Stimulated activated CD4-positive, alpha-beta T cell treated with anti-CD3 and anti-CD28 coated beads, TNF-alpha, amount 100 ng/mL, for 1 hour (primary cell): ENCODE measurements at places on chromosomes 5 and 9.

GRCh38 chr9:338602-339001, 123.9 kb downstream of the DOCK8 start:
- no peak for DNase-seq

- DNase-seq: no peak
Observed at GRCh38 chr9:95109456-95109855, 208.1 kb downstream of the FANCC start.

- no peak for DNase-seq
Observed at GRCh38 chr5:55463613-55464012, 71.2 kb downstream of the PLPP1 start.

DNA sequence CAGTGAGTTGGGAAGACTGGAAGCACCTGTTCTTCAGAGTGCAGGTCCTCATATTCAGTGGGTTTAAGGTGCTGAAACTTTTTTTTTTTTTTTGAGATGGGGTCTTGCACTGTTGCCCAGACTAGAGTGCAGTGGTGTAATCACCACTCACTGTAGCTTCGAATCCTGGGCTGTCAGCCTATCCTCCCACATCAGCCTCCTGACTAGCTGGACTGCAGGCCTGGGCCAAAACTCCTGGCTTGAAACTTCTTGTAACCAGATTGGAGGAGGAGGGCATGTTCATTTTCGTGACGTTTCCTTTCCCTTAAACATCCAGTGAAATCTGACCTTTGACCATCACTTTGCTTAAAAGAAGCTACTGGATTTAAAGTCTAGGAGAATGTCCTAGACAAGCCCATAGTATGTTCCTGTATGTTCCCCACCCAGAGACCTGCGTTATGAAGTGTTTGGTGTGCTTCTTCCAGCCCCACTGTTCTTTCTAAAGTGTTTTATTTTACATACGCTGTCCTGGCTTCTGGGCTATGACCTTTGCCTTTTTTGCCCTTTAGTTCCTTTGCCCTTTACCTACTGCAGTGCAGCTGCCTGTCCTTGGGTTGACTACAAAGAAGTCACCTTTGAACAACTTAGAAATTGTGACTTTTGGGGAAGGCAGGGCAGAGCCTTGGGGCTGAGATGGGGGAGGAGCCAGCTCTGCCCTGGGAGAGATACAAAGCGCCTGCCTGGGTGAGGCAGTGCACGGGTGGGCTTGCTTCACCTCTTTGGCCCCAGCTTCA, 18.4 kb downstream of the TENT4A start:
- no peak for DNase-seq

DNA sequence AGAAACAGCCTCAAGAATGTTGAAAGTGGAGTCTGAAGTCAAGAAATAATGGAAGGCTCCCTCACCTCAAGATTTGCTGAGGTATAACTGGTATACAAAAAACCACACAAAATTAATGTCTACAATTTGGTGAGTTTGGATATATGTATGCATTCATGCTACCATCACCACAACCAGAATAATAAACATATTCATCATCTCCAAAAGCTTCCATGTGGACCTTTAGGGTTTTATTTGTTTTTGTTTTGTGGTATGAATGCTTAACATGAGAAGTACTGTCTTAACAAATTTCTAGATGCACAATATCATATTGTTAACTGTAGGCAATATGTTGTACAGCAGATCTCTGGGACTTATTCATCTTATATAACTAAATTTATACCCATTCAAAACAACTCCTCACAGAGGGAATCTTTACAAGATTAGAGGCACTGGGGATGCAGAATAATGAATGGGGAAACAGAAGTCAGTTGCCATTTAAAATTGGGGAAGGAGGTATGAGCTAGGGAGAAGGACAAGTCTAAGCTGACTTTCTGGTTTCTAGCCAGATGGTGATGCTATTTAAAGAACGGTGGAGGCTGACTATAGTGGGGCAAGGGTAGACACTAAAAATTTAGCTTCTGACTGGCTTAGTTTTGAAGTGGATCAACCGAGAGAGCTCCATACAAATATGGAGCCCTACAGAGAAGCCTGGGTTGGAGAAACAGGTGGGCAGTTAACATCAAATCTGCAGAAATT, 213.9 kb downstream of the BNC2 start:
- DNase-seq: no peak

- DNase-seq: no peak
Observed at GRCh38 chr5:65620021-65620420, 4.1 kb downstream of the TRIM23 start.

- DNase-seq: no peak
Observed at GRCh38 chr5:159083548-159084452, 15.9 kb downstream of the EBF1 start.

DNA sequence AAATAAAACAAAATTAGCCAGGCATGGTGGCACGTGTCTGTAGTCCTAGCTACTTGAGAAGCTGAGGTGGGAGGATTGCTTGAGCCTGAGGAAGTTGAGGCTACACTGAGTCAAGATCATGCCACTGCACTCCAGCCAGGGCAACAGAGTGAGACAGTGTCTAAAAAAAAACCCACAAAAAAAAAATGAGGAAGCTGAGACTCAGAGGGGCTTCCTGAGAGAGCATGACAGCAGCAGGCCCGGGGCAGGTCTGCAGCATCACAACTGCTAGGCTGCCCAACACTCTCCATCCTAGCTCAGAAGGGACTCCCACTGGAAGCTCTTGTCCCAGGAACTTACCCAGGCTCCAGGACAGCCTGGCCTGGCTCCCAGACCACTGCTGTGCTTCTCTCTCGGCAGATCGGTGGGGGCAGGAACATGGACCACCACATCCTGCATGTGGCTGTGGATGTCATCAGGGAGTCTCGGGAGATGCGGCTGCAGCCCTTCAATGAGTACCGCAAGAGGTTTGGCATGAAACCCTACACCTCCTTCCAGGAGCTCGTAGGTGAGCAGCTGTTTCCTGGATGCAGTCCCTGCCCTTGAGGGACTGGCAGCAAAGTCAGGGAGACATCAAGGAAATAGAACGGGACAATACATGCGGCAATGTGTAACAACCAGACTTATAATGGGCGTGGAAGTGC, 19.1 kb downstream of the PTGS1 start:
- DNase-seq: no peak

DNA sequence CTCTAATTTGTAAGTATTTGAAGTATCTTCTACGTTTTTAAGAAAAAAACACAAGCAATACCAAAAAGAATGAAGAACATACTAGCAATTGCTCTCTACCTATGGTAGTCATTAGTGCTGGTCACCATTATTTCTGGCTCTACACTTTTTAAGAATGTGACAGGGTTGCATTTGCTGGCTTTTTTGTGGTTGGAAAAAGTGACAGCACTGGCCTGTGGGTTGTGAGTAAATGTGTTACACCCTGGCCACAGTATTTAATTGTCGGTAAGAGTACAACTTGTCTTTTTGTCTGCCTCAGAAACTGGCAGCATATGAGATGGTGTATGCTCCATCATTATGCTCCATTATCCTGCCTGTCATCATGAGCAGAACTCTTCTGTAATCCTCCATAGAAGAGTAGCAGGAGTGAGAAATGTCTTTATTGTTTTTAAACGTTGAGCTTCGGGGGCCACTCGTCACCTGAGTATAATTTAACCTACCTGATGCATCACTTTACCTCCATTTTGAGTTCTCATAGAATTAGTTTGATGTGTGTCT, 449.8 kb downstream of the ISL1 start:
- no peak for DNase-seq

DNA sequence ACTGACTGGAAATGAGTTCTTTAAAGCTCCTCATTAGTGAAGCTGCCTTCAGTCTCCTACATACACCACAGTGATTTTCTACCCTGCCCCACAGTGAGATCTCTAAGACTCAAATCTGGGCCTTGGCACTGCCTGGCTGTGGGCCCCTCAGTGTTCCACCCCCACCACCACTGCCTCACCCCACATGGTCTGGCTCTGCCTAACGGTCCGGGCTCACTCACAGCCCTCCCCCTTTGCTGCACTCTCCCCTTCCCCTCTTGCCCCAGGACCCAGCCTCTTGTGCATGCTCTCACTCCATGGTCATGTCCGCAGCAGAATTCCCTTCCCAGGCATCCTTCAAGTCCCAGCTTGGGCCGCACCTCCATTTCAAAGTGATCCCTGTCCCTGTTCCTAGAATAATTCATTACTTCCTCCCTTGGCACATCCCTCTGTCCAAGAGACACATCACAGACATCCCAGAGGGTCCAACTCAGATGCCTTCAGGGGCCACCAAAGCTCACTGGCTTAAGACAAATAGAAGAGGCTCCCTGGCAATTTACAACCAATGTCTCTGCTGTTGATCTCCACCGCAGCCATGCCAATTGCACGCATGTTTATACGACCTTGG, 56.7 kb downstream of the HRH2 start:
- no peak for DNase-seq

GRCh38 chr9:935348-935965, 41.0 kb upstream of the DMRT3 start:
- no peak for DNase-seq

- DNase-seq: no peak
Observed at GRCh38 chr9:14314929-14315874, 1.3 kb upstream of the NFIB start.

- DNase-seq: no peak
Observed at GRCh38 chr5:145697251-145697990, 137.7 kb downstream of the PRELID2 start.

DNA sequence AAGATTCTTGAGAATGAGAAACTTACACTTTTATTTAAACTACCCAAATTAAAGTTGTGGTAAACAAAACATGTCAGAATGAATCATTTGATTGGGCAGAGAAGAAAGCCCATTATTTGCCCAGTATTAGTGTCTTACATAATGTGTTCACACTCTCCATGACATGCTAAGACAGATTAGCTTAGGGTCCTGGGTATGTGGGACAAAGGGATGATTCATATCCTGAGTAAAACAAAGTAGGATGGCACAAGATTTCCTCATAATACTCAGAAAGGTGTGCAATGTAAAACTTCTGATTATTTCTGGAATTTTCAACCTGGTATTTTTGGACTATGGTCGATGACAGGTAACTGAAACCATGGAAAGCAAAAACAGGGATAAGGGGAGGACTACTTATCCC, 183.9 kb upstream of the POU5F2 start:
- DNase-seq: no peak

GRCh38 chr5:117131876-117132275, 557.3 kb upstream of the SEMA6A start:
- no peak for DNase-seq
